Fibroblast of skin of back (primary cell): ENCODE measurements at places on chromosomes 7 and 10.
A peak's percentile ranks its signal among the peaks of the same experiment; 100 is the strongest.

GRCh38 chr7:112121318-112121717 lies 84.9 kb downstream of the DOCK4 start:
- no peak for DNase-seq

- no peak for DNase-seq
Observed at GRCh38 chr10:88221010-88221973, 357.9 kb downstream of the PTEN start.

DNA sequence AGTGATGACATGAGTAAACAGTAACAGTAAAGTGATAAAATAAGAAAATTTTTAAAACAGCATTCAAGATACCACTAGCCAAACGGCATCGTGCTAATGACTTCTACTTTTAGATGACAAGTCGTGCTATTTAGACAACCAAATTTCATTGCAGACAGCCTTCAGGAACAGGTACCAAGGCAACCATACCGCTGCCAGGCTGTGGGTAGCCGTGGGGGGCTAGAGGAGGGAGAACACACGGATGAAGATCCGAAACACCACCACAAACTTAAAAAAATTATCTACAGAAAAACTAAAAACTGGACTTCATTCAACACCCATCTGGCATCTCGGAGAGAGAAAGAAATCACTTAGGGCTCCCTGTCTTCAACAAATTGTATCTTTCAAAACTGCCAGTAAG lies 89.6 kb downstream of the RSU1 start:
- no peak for DNase-seq

GRCh38 chr7:36708767-36709166 lies 15.5 kb downstream of the AOAH start:
- no peak for DNase-seq

GRCh38 chr7:99409192-99409572 lies 413 bp downstream of the BUD31 start:
- DNase-seq: no peak

DNA sequence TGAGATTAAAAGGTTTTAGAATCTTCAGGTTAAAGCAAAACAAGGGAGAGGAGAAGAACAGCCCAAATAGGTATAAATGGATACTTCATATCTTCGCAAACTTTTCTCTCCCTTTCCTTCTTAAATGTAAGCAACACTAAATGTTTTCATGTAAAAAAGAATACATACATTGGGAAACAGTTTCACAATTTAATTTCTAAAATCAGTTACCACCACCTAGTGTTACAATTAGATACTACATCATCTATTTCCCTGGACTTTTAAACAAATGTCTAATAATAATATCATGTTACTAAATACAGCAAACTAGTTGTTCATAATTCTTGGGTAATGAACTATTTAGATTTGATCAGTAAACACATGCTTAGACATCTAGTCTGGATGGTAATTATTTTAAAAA lies 35.8 kb downstream of the MINDY3 start:
- peak; percentile 20 for DNase-seq

GRCh38 chr10:44628921-44629320 lies 244.0 kb upstream of the CXCL12 start:
- peak; percentile 80 for DNase-seq

- DNase-seq: no peak
Observed at GRCh38 chr7:85078181-85078580, 108.7 kb downstream of the SEMA3D start.

DNA sequence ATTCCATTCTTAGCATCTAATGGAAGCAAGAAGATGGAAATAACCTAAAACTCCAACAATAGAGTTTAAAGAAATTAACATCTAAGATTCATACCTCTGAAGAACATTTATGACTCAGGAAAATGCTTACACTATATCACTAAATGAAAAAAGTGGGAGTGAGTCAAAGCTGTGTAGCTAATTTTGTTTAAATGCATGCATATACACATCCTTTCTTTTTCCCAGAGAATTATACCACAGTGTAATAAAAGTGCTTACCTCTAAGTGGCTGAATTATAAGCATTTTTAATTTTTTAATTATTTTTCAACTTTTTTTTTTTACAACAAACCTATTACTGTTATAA lies 44.3 kb downstream of the CCDC71L start:
- DNase-seq: peak; percentile 12

GRCh38 chr7:21463524-21463923 lies 35.6 kb downstream of the SP4 start:
- DNase-seq: no peak

DNA sequence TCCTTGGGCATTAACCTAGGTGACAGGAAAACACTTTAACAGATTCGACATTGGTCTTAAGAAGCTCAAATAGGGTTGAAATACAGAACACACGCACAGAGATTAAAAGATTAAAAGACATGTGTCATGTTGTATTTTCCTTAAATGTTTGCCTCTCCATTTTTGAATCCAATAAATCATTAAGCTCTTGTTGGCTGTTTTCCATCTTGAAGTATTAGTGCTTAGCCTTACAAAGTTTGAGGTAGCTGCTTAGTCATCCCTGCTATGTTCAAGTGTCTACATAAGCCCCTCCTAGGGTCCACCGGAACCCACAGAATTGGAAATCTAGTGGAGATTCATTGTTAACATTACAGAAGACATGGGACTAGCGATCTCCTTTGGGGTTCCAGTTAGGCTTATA lies 12.7 kb upstream of the GJD4 start:
- no peak for DNase-seq

DNA sequence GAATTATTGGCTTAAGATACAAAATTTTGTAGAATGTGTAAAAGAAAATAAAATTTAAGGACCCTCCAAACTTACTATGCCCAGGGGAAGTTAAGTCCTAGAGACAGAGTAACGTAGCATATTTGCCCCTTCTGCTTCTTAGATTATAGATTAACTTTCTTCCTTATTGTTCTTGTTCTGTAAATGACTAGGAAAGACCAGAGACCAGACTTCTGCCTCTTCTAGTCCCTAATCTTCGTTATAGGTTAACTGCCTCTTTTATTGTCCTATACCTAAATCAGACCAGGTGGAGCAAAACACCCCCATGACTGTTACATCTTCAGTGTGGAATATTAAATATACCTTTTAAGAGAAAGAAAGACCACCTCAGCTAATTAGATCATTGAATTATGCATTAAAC lies 160.5 kb downstream of the PHTF2 start:
- no peak for DNase-seq

GRCh38 chr10:37222046-37222445 lies 96.6 kb downstream of the ANKRD30A start:
- DNase-seq: no peak

- DNase-seq: no peak
Observed at GRCh38 chr10:82420001-82420400, 545.0 kb downstream of the NRG3 start.

GRCh38 chr10:84342584-84342983 lies 14.2 kb downstream of the CCSER2 start:
- no peak for DNase-seq

DNA sequence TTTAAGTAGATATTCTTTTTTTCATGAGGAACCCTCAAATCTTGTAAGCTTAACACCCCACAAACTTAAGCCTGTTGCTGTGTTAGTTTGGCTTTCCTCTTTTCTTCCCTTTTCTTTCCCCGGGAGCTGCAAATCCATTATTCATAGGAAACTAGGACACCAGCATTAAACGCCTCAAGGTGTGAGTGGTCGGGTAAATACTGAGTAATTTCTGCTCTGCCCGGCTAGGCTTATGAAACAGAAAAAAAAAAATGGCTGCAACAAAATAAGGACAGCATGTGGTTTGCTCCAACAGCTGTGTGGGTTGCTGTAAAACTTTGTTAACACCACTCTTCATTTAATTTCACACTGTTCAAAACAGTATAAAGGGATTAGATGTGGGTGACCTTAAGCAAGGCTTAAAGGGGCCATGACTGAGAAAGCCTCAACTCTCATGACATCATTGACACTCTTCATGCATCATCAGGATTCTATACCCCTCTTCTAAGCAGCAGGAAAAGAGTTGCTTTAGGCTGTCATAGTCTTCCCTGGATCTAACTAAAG lies 104.1 kb downstream of the AOAH start:
- DNase-seq: no peak

DNA sequence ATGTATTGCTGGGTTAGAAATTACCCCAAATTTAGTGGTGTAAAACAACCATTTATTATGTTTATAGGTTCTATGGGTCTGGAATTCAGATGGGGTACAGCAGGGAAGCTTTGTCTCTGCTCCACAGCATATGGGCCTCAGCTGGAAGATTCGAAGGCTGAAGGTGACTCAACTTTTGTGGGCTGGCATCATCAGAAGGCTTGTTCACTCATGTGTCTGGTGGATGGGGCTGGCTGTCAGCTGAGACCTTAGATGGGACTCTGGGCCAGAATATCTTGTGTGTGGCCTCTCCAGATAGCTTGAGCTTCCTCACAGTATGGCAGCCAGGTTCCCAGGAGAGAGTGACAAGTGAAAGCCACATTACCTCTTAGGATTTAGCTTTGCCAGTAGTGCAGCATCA lies 45.9 kb downstream of the ZNF503 start:
- DNase-seq: no peak

DNA sequence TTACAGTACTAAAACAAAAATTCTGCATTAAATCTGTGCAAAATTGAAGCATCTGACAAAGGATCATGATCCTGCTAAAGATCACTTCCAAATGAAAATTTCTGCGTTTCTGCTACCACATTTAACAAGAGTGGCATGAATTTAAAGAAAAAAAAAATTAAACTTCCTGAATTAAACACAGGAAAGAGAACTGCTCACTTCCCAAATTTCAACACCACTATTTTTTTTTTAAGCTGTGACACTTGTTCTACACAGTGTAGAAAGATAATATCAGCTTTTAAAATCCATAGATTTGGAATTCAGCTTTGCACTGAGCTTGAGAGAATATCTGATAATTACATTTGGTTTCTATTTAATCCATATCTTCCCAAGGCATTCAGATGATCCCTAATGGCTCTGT lies 73.6 kb downstream of the EPC1 start:
- DNase-seq: no peak

- DNase-seq: no peak
Observed at GRCh38 chr7:98285157-98286092, 3.9 kb downstream of the BRI3 start.

DNA sequence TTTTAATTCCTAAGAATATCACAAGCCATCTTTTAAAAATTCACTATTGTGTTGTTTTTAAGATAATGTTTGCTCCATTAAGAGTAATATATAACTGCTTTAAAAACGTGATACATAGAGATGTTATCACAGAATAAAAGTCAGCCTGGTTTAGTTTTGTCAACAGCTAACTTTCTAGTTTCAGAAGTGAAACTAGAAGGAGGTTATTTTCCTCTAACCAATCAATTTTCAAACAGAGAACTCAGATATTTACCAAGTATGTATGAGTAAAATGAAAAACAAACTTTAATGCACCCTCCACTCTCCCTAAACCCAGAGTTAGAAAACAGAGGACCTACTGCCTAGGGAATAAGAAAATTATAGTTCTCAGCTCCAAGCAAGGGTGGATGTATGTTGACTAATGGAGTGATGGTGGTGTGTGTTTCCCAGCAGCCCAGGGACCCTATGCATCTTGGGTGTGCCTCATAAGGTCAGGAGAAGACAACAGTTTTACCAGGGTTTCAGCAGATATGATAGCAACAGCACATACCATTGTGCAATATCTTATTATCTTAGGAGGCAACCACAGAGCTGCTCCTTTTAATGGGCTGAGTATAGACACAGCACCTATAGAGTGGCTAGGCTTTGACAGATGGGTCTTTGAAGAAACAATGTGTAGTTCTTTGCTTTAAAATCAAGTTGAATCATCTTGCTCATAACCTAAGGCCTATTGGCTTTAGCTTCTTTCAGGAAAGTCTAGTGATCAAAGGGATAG lies 58.4 kb downstream of the PTPRZ1 start:
- DNase-seq: no peak

DNA sequence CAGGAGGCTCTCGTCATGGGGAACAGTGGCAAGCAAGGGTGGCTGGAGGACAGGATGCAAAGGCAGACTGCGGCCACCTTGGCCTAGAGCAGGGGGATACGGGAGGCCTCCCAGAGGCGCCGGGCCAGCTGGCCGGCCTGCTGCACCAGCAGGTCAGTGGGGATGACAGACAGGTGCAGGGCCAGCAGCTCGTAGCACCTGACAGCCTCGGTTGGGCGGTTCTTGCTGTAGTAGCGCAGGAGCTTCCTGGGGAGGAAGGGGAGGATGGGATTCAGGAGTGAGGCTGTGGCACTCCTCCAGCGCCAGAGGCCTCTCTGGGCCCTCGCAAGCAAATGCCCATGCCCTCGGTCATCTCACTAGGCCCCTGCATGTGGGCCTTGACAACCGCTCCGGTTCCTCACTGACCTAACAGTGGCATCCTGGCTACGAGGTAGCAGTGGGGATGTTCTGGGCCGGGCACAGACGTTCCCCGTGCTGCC lies 2.5 kb upstream of the PYROXD2 start:
- DNase-seq: no peak

- no peak for DNase-seq
Observed at GRCh38 chr10:49307921-49308320, 9.0 kb downstream of the C10orf71 start.

GRCh38 chr7:105656922-105657521 lies 75.7 kb upstream of the EFCAB10 start:
- peak; percentile 12 for DNase-seq

DNA sequence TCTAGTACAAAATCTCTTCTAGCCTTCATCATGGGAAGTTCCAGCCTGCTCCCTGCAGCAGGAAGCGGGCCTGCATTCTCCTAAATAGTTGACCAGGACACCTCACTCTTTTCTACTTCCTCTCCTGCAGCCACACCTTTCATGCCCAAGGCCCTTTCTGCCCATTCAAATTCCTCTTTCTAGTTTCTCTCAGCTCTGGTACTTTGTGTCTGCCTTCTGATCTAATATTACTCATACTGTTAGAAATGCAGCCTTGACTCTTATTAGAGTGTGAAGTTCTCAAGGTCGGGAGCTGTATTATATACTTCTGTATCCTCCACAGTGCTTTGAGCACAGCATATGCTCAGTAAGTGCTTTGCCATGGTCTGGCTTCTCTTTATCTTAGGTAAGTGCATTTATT lies 103.1 kb downstream of the PRKCQ start:
- no peak for DNase-seq

DNA sequence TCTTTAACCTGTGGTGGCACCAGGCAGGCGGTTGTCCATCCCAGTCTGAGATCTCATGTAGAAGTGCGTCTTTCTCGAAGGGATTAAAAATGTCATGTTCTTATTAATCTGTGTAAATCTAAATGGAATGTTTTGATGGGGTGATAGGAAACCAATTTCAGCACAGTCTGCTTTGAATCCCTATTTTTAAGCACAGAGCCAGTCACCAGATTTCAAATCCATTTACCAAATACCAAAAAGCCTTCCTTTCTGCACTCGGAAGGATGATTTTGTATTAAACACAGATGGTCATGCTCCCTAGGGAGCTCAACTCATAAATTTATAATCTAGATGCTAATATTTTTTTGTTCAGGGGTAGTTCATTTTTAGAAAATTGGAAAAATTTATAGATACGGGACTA lies 160.6 kb upstream of the AOAH start:
- no peak for DNase-seq
